Right lobe of liver (tissue), 6 donors: ENCODE measurements at places on chromosomes 12 and 14. TPM values are rescaled to one million over a fixed set of nuclear protein-coding genes. Genes with fewer than 3 reads are reported as not detected.

The SYNE3 gene
- total RNA-seq = 5.8 TPM

DNA sequence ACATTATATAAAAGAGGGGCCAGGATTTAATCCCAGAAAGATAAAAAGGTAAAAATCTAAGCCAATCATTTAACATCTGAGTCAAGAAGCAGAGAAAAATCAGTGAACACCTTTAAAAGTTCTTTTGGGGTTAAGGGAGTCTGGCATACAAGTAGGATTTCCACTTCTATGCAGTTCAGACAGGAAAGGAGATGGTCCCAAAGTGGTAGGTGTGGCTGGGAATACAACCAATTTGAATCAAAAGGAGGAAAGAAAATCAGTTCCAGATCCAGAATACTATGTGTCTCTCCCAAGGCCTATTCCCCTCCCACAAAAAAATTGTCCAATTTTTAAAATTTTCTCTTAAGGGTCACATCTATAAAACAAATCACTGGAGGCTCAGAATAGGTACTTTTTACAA, 167.4 kb downstream of the PHLDA1 start:
- H3K4me3 ChIP-seq = no peak overlapping the region
- H3K4me1 ChIP-seq = no peaks in the 10 kb centered on the region
- H3K27ac ChIP-seq = no peak overlapping the region
- H3K36me3 ChIP-seq = no peaks in the 10 kb centered on the region
- no peak for DNase-seq

DNA sequence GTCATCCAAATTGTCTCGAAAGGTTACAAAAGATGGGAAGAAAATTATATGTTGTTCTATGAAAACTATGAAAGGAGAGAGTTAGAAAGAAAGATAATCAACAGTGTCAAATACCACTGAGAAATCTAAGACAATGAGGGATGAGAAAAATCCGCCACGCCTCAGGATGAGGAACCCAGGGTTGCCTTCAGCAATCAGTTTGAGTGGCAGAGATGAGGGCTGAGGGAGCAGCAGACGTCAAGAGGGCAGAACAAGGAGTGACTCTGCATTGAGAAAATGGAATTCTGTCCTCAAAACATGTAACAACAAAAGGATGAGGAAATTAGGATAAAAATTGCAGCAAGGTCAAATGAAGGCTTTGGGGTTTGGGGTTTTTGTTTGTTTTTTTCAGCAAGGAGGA, 18.3 kb upstream of the OXA1L start:
- H3K27ac ChIP-seq = no peak overlapping the region
- no peak overlapping the region for H3K4me3 ChIP-seq
- no peak for DNase-seq
- H3K27me3 ChIP-seq = no peaks in the 10 kb centered on the region
- no peaks in the 10 kb centered on the region for H3K36me3 ChIP-seq

GRCh38 chr12:69610729-69611128, at the start of gene LRRC10:
LRRC10 (minus strand) TSS chr12:69610907; CDS start chr12:69610838, 69 bp downstream.
- DNase-seq = no peak
- H3K27ac ChIP-seq = no peak within 1 kb of the TSS
- H3K4me1 ChIP-seq = no peaks in the 10 kb centered on the region
- H3K27me3 ChIP-seq = no peaks in the 10 kb centered on the region

DNA sequence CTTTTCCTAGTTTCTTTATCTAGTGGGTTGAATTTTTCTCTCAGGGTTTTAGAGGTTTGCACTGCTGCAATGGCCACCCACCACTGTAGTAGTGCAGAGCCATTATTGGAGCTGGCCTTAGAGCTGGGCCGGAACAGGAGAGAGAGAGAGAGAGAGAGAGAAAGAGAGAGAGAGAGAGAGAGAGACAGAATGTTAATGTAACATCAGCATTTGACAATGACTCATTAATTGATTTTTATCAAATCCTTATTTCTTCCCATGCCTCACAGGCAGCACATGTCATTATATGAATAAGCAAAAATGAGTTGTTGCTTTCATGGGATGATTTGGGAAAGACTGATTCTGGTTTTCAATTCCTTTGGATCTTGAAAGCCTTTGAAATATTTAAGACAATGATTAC, 76.3 kb upstream of the PPP4R3A start:
- no peaks in the 10 kb centered on the region for H3K36me3 ChIP-seq
- no peak overlapping the region for H3K4me3 ChIP-seq
- DNase-seq = no peak
- H3K27ac ChIP-seq = no peak overlapping the region
- H3K27me3 ChIP-seq = no peaks in the 10 kb centered on the region
